ENCODE measurements at places on chromosomes 4 and X. TPM values are rescaled to one million over a fixed set of nuclear protein-coding genes. Genes with fewer than 3 reads are reported as not detected.

DNA sequence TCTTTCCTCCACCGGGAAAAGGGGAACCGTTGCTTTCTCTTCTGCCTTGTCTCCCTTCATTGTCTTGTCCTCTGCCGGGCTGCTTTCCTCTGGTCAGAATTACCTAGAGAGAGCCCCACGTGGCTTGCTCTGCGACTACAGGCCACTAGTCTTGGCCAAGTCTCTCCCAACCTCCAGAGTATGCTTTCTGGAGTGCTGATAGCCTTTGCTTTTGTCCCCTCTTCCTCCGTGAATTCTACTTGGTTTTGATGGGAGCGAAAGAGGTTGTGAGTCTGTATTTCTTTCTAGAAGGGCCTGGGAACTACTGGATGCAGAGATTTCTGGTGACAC is 5.3 kb upstream of the POU4F2 start:
- no peak for DNase-seq

Gene ZMAT1
- polyA plus RNA-seq = 26.4 TPM

GRCh38 chr4:4923201-4923600 is 63.7 kb downstream of the MSX1 start:
- no peak for DNase-seq

Gene ARMCX4
- polyA plus RNA-seq = 17.3 TPM

DNA sequence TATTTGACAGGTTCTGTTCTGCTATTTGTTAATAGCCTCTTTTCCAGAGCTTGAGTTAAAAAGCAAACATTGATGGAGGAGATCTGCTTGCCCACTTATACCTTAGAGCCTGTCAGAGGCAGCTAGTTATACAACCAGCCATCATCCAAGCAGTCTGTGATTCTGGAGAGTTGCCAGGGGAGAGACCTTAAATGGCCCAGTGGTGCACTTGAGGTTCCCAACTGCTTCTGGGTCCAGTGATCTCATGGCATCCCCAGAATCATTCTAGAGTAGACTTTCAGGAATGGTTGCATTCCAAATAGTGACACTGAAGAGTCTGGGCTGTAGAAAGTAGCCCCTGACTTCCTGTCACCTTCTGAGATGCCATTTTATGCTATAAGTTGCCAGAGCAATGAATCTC is 160.7 kb downstream of the FHIP1A start:
- DNase-seq = no peak

DNA sequence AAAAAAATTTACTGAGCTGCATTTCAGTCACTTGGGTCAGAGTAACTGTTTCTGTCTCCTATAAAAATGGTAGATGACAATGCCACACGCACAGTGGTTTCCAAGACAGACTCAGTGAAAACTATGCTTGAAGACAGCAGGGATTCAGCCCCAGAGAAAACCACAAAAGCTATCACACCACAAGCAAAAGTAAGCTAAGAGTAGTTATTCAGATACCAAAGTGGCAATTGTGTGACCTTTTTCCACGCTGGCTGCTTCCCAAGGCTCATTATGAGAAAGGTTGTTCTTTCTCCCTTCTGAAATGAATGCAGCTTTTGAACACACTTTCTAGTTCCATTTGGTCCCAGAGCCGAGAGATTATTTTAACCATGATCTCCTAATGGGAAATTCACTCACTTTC is 46.4 kb upstream of the GPM6B start:
- no peak for DNase-seq

DNA sequence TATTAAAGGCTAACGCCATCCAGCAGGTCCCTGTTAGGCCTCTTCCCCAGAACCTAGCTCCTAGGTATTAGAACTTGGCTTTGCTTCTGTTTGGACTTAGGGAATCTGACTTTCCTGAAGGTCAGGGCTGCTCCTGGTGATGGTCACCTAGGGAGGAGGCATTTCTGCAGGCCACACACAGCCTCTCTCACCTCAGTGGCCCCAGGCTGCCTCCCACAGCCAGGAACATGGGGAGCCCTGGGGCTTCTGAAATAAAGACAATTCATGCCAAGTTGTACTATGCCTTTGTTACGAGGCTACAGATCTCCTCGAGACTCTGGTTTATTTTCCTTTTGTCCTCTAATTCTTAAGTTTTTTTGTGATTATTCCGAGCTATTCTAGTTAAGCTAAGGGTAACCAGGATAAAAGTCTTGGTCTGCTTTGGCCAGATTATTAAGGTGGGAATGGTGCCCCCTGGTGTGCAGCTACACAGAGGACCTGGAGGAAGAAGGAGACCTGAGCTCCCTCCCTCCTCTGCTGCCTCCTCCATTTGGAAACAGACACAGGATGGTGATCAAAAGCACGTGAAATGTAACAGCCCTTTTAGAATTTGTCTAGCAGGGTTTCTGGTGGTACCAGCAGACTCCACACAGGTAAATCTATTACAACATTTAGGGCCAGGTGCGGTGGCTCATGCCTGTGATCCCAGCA is 131.0 kb downstream of the DCLK2 start:
- no peak for DNase-seq

GRCh38 chr4:98572697-98573096 is 85.7 kb downstream of the TSPAN5 start:
- no peak for DNase-seq
